ENCODE measurements at places on chromosomes 5 and 9. TPM values are rescaled to one million over a fixed set of nuclear protein-coding genes. Genes with fewer than 3 reads are reported as not detected.

The BTF3 gene
- 968 TPM for polyA plus RNA-seq

The CEP72 gene
- 0.60 TPM for polyA plus RNA-seq

The DDX31 gene
- polyA plus RNA-seq: 2.4 TPM

The MLANA gene
- polyA plus RNA-seq: not detected

The CEMIP2 gene
- polyA plus RNA-seq: 28.8 TPM

The PCDHGA2 gene
- not detected for polyA plus RNA-seq

DNA sequence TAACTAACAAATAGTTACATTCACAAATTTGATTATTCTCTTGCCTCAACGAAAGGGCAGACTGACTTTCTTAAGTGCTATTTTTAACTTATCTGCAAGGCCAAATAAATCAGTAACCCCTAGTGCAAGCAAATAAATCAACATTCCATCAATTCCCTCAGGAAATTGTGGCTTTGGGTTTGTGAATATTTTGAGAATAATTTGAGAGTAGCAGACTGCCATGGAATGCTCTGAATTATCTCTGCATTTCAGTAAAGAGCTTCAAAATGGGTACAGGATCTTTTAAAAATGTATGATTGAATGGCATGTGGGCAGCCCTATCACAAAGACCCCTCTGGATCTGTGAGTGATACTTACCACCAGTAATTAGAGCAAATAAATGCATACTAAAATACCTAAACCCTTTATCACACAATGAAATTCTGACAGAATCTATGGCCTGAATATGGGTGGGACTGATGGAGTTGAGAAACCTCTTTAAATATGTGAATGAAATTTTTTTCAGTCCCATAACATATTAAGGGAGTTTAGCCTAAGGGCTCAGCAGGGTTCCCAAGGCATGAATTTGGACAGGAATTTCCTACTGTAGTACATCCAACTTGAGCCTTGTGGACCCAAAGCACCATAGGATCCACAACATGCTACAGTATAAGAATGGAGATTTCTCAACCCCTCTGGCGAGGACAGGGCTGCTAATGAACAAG, 92.5 kb upstream of the ITGA2 start:
- no peaks in the 10 kb centered on the region for H3K27me3 ChIP-seq
- no peak for DNase-seq
- peaks cover 55% of the 10 kb centered on the region for H3K36me3 ChIP-seq
- peaks cover 69% of the 10 kb centered on the region for H3K4me1 ChIP-seq
- peak overlapping the region; percentile 77 for H3K27ac ChIP-seq
- H3K4me3 ChIP-seq: no peak overlapping the region

DNA sequence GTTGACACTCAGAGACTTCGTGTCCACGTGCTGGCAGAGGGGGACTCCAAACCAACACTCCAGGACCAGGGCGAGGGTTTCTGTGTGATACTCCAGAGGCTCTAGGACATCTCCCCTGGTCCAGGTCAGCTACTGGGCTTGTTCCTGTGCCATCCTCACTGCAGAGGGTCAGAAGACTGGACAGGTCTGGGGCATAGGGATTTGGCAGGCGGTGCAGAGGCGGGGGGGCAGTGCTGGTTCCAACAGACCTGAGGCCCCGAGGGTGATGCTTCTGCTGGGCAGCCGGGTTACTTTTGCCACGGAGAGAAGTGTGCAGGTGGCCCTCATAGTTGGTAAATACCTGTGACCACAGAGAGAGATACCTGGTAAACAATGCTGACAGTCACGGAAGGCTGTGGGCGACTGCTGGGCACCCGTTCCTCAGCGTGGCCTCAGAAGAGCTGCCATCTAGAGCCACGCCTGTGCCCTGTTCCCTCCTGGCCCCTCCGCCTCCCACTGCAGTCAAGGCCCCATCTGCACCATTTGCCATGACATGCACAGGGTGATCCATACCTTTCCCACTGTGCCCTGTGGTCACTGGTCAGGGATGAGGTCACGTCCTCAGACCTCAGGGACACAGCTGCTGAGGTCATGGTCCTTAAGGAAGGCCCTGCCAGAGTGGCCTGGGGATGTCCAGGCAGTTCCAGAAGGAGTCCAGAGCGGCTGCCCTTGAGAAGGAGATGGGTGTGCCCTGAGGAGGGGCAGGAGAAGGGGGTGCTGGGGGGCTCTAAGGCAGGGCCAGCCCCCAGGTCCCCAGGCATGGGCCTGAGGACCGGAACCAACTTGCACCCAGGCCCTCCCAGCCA, 30.0 kb downstream of the TRIP13 start:
- H3K4me1 ChIP-seq: no peaks in the 10 kb centered on the region
- no peak overlapping the region for H3K27ac ChIP-seq
- no peak overlapping the region for H3K4me3 ChIP-seq
- H3K27me3 ChIP-seq: no peaks in the 10 kb centered on the region
- no peaks in the 10 kb centered on the region for H3K36me3 ChIP-seq

GRCh38 chr5:155459889-155460500, 446.4 kb downstream of the KIF4B start:
- H3K36me3 ChIP-seq: no peaks in the 10 kb centered on the region
- no peaks in the 10 kb centered on the region for H3K27me3 ChIP-seq
- no peak for DNase-seq
- no peak overlapping the region for H3K4me3 ChIP-seq

- no peaks in the 10 kb centered on the region for H3K27me3 ChIP-seq
- no peak for DNase-seq
- no peaks in the 10 kb centered on the region for H3K36me3 ChIP-seq
- H3K4me1 ChIP-seq: no peaks in the 10 kb centered on the region
- H3K27ac ChIP-seq: no peak overlapping the region
Measured at GRCh38 chr9:76424491-76424890, 30.3 kb upstream of the RFK start.

DNA sequence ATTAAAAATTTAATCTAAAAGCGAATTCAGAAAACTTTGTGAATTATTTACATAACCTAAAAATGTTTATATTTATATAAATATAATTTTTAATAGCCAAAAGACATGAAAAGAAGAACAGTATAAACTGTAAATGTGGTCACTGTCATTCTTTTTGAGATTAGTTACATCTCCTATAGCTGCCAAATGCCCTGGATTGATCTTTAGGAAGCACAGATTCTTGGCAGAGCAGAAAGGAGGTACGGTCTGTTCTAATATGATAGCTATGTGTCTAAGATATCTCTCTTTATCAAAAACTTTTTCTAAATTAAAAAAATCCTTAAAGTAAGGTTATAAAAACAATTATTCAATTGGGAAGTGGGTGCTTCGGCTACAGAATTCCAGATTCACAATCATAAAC, 151.0 kb downstream of the LPAR1 start:
- no peaks in the 10 kb centered on the region for H3K4me1 ChIP-seq
- H3K27me3 ChIP-seq: no peaks in the 10 kb centered on the region
- no peaks in the 10 kb centered on the region for H3K36me3 ChIP-seq
- H3K4me3 ChIP-seq: no peak overlapping the region

DNA sequence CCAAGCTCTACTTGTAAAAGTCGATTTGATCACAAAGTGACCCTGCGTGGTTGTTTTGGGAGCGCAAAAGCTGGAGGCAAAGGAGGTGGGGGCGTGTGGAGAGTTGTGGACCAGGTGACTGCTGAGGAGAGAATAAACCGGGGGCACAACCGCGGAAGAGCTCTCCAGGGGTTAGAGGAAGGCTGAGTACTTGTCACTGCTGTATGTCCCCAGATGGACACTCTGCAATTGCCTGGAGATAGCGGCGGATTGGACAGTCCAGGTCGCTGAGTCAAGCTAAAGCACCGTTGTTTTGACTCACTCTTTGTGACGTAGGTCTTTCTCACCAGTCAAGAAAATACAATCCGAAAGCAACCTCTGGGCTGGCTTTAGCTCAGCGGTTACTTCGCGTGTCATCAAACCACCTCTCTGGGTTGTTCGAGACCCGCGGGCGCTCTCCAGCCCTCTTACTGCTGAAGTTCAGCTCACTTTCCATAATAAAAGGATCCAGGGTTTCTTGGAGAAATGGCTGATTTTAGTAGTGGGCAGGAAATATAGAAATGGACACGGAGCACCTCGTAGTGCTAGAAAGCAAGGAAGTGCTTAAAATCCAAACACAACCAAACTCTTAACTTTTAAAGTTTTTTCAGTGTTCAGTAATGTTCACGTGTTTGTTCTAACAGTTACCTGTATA, 25.7 kb downstream of the ZMAT2 start:
- H3K27ac ChIP-seq: no peak overlapping the region
- no peak overlapping the region for H3K4me3 ChIP-seq
- DNase-seq: peak; percentile 67
- no peaks in the 10 kb centered on the region for H3K36me3 ChIP-seq
- H3K27me3 ChIP-seq: peaks cover 13% of the 10 kb centered on the region

- no peaks in the 10 kb centered on the region for H3K36me3 ChIP-seq
- no peak overlapping the region for H3K27ac ChIP-seq
- no peak overlapping the region for H3K4me3 ChIP-seq
- no peak for DNase-seq
- no peaks in the 10 kb centered on the region for H3K27me3 ChIP-seq
- no peaks in the 10 kb centered on the region for H3K4me1 ChIP-seq
Measured at GRCh38 chr5:37637165-37637845, 202.5 kb downstream of the GDNF start.

DNA sequence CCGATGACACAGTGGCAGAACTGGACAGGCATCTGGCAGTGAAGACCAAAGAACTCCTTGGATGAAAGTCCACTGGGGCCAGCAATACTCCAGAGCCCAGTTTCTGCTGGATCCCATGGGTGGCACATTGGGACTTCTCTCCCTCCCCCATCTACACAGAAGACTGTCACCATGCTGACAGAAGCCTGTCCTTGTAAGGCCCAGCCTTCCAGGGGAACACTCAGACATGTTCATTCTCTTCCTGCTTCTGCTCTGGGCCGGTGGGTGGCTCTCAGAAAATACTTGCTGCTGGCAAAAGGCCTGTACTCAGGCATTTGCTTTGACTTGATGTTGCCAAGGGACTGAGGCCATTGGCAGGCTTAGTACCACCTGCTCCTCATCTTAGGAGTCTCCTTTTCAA, 48.3 kb upstream of the PTGS1 start:
- H3K27me3 ChIP-seq: no peaks in the 10 kb centered on the region
- H3K4me3 ChIP-seq: no peak overlapping the region
- H3K36me3 ChIP-seq: no peaks in the 10 kb centered on the region
- no peaks in the 10 kb centered on the region for H3K4me1 ChIP-seq
- peak overlapping the region; percentile 20 for H3K27ac ChIP-seq

- no peak for DNase-seq
- H3K4me3 ChIP-seq: no peak overlapping the region
- no peak overlapping the region for H3K27ac ChIP-seq
- H3K27me3 ChIP-seq: no peaks in the 10 kb centered on the region
Measured at GRCh38 chr9:13529321-13530104, 250.0 kb upstream of the MPDZ start.

DNA sequence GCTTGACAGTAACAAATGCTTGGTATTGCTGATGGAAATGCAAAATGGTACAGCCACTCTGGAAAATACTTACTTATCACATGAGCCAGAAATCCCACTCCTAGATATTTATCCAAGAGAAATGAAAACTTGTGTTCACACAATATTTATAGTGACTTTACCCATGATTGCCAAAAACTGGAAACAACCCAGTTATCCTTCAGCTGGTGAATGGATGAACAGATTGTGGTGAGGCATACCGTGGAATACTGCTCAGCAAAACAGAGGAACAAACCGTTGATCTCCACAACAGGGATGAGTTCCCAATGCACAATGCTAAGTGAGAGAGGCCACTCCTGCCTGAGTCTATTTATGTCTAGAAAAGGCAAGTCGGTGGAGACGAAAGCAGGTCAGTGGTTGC, 40.5 kb upstream of the LRRC14B start:
- H3K27ac ChIP-seq: no peak overlapping the region
- H3K27me3 ChIP-seq: no peaks in the 10 kb centered on the region
- no peaks in the 10 kb centered on the region for H3K4me1 ChIP-seq
- H3K4me3 ChIP-seq: no peak overlapping the region

Data from sigmoid colon (tissue), 7 donors.